ENCODE measurements at places on chromosomes 1 and 21.

GRCh38 chr1:210647406-210648333 lies 319.0 kb downstream of the HHAT start:
- DNase-seq = no peak

GRCh38 chr1:97046765-97047420 lies 325.3 kb downstream of the PTBP2 start:
- DNase-seq = no peak

- no peak for DNase-seq
Measured at GRCh38 chr1:17248781-17249180, at the start of gene PADI3. PADI3 (plus strand) TSS chr1:17249098; CDS start chr1:17249138, 40 bp downstream.

DNA sequence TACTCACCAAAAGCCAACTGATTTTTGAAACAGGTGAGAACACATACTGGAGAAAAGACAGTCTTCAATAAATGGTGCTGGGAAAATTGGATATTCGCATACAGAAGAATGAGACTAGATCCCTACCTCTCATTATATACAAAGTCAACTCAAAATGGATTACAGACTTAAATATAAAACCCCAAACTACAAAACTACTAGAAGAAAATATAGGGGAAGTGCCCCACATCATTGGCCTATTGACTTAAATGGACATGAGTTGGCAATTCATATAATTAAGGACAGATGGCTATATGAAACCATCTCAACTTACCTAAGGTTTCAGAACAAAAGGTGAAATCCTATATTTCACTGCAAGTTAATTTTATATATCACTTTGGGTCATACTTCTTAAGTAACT lies 60.1 kb downstream of the C4BPA start:
- no peak for DNase-seq

- DNase-seq = peak; percentile 74
Measured at GRCh38 chr1:27296773-27297291, 25.1 kb upstream of the TMEM222 start.

GRCh38 chr1:100794748-100795645 lies 75.5 kb downstream of the VCAM1 start:
- DNase-seq = no peak

DNA sequence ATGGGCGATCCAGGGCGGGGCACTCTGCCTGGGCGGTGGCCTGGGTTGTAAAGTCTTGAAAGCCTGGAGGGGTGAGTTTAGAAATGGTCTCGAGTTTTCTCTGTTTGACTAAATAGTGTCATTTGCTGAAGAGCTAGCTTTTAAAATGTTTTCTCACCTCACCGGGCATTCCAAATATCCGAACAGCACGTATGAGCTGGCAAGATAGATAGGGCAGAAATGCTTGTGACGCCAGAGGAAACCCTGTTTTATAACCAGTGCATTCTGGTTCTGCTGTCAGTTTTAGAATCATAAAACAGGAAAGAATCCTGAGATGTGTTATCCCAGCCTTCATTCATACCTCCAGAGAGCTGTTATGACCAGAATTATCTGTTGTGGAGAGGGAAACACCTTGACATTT lies 725 bp downstream of the RTCA start:
- no peak for DNase-seq

GRCh38 chr1:200861937-200862647 lies 10.7 kb upstream of the GPR25 start:
- peak; percentile 40 for DNase-seq

GRCh38 chr1:18110968-18111367 lies 3.4 kb downstream of the IGSF21 start:
- DNase-seq = no peak

- no peak for DNase-seq
Measured at GRCh38 chr21:31424058-31424457, 80.0 kb upstream of the TIAM1 start.

DNA sequence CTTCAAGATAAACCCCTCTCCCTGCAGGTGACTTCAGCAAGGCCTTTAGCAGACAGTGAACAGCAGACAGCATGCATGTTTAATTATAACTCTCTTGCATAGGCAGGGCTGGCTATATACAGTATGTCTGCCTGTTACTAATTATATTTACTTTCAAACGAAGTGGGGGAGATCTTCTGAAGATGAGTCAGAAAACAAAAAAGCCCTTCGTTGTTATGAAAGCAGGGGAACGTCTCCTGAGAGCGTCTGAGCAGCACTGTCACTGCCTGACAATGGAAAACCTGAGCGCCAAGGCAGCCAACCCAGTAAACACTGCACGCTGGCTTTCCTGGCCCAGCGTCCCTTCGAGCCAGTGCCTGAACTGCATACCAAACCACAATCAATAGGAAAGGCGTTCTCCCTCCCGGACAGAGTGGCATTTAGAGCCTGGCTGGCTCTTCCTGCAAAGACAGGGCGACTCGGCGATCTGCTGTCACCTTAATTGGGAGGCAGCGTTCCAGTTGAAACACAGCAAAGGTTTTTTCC lies 54.1 kb downstream of the TOMM20 start:
- DNase-seq = peak; percentile 69

- DNase-seq = peak; percentile 48
Measured at GRCh38 chr1:67307251-67308060, at the start of gene IL12RB2. IL12RB2 (plus strand) TSS chr1:67307873; CDS start chr1:67320369, 12,496 bp downstream.

GRCh38 chr1:3246251-3246650 lies 177.2 kb downstream of the PRDM16 start:
- no peak for DNase-seq

DNA sequence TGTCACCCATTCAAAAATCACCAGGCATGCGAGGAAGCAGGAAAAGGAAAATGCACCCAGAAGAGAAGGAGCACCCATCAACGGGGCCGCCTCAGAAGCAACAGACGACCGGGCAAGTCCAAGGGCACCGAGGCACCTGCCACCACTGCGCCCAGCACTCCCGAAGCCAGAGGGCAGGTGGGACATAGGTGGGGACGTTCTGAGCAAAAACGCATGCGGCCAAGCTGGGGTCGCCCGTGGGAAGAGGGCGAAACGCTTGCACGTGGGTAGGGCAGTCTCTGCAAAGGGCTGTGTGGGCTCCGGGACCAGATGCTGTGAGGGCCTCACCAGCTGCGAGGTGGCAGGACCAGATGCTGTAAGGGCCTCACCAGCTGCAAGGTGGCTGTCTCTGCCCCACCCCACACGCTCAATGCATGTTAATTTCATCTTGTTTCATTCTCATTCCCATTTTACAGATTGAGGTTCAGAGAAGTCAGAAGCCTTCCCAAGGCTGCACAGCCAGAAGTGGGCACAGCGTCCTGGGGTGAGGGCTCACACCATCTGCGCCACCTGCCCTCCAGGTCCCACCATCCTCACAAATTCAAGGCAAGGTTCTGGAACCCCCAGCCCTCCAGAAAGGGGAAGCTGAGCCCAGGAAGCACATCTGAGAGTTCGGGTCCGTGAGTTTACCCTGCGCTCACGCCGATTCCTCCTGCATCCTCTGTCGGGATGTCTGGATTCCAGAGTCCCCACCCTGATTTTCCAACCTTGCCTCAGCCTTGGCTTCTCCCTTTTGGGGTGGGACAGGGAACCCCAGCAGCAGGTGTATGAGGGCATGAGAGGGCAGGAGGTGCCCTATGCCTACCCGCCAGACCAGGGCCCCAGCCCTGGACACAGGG lies 8.2 kb upstream of the SAMD11 start:
- no peak for DNase-seq

DNA sequence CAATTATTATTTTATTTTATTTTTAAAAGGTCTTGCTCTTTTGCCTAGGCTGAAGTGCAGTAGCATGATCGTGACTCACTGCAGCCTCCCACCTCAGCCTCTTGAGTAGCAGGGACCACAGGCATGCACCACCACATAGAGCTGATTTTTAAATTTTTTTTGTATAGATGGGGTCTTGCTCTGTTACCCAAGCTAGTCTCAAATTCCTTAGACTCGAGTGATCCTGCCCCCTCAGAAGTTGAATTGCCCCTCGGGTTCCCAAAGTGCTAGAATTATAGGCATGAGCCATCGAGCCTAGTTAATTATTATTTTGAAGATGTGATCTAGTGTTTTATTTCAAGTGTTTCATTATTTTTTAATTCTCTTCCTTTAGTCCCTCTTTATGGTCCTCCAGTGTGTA lies 12.2 kb downstream of the MSH4 start:
- DNase-seq = no peak

DNA sequence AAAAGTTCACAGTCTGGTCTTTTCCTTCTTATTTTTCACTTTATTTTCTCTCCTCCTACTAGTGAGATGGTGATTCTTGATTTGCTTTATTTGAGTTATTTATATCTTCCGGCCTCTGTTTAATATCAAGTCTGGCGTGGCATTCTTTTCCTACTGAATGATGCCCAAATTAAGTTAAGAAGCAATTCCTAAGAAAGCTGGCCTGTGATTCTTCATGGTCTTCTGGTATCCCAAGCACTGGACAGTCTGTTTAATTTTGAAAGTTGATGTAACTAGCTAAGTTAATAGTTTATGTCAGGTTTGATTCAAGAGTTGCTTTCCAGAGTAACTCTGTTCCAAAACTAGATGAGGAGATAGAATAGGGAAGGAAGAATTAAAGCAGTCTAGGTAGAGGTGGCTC lies 9.2 kb upstream of the ENAH start:
- no peak for DNase-seq

GRCh38 chr1:3999941-4000735 lies 100.1 kb upstream of the C1orf174 start:
- DNase-seq = no peak
